ENCODE measurements at places on chromosomes 3 and 15.

DNA sequence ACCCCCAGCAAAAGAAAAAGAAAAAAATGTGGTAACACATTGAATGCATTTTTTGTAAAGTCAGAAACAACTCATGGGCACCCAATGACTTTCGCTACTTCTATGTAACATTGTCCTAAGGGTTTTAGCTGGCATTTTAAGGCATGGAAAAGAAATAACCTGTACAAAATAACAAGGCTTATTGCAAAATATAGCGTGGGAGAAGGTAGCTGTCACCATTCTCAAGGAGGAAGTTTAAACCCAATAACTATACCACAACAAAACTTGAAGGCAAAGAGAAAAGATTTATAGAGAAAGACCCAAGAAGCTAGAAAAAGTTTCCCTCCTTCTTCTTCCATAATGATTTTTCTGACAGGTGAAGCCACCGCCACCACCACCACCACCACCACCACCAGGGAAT, 55.7 kb upstream of the ACP3 start:
- DNase-seq, result peak; percentile 68

DNA sequence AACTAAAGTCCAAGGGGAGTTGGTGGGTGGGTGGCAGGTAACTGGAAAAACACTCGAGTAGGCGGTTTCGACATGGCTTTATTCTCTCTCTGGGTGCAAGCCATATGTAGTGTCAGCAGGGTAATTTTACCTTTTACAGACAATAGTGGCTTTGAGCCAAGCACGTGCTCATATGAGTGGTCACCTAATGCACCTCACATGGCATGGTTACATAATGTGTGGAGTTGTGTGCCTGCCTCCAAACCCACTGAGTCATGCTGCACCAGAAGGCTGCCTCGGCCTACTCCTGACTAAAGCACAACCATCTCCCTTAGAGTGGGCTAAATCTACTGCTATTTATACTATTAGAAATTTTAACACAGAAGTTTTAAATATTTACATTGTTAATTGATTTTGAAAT, 16.5 kb downstream of the CCRL2 start:
- no peak for DNase-seq

GRCh38 chr15:45855907-45856579, 221.2 kb downstream of the SQOR start:
- DNase-seq, result no peak

- DNase-seq, result peak; percentile 90
These were observed 2.1 kb upstream of the ALAS1 start for GRCh38 chr3:52195823-52196331.

- peak; percentile 44 for DNase-seq
These were observed 76.4 kb downstream of the CHSY1 start for GRCh38 chr15:101175401-101175800.

- DNase-seq, result no peak
These were observed 60.4 kb downstream of the GTF2E1 start for GRCh38 chr3:120802916-120803315.

GRCh38 chr15:60672400-60672799, 193.5 kb upstream of the ICE2 start:
- no peak for DNase-seq

DNA sequence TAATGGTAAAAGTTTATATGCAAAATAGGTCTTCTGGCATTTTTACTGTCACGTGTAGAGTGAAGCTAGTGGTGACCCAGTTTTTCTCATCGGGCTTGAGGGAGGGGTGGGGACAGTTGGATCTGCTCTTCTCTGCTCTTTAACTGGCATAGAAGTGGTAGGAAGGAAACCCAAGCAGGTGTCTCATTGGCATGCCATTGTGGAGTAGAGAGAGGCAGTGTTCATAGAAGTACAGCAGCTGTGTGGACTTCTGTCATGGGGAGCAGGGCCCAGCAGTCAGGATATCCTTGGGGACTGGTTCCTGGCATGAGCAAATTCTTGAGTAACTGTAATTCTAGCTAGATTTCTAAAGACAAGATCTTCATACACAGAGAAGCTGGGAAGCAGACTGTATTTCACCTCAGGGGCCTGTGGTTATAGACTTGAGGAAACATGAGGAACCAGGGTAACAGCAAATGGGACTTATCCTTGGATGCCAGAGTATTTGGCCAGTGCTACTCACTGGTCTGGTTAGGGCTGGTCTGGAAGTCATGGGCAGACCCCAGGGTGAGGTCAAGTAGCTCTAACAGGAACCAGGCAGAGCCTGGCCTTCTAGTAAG, 42.9 kb downstream of the CDIN1 start:
- no peak for DNase-seq

DNA sequence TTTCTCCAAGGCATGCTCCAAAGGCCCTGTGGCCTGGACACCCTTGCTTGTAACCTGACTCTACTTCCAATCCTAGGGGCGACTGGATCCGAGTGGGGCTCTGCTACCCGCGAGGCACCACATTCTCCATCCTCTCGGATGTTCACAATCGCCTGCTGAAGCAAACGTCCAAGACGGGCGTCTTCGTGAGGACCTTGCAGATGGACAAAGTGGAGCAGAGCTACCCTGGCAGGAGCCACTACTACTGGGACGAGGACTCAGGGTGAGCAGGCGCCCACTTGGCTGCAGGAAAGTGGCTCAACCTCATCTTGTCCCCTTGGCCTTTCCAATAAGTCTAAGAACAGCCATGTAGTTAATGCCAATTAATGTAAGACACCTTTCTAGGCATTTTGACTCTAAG, 51.9 kb downstream of the MESD start:
- no peak for DNase-seq
